ENCODE measurements at places on chromosomes 4 and X.

DNA sequence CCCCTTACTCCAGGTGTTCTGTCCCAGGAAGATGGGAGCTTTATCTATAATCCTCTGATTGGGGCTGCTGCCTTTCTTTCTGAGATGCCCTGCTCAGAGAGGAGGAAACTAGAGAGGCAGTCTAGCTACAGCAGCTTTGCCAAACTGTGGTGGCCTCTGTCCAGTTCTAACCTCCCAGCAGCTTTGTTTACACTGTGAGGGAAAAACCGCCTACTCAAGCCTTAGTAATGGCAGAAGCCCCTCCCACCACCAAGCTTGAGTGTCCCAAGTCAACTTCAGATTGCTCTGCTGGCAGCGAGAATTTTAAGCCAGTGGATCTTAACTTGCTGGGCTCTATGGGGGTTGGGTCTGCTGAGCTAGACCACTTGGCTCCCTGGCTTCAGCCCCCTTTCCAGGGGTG is 394.9 kb upstream of the PABPC5 start:
- no peak for DNase-seq

DNA sequence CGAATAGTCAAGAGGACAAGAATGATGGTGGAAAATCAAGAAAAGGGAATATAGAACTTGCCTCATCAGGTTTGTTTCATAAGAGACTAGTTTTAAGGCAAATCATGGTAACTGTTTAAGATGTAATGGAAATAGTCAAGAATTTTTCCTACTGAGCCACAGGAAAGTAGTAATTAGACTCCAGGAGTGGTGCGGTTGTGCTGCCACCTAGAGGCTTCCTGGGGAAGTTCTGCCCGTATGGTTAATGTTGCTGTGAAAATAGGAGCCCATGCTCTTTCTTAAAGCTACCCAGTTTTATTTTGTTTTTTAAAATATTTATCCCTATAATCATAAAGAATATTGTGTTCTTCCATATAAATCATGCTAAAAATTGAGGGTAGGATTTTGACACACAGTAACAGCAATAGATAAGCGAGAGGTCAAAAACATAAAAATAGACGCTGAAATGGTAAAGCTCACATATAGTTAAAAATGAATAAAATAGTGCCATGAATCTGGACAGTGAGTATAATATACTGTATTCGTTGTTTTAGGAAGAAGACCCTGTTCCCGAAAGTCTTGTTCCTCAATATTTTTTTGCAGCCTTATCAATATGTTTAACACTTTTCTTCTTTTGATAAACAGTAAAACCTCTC is 87.0 kb downstream of the PHOX2B start:
- peak; percentile 10 for DNase-seq

- DNase-seq, result no peak
Observed at GRCh38 chr4:186020793-186021407, 48.1 kb upstream of the TLR3 start.

GRCh38 chrX:110383414-110383813 is 24.8 kb downstream of the RTL9 start:
- DNase-seq, result no peak

DNA sequence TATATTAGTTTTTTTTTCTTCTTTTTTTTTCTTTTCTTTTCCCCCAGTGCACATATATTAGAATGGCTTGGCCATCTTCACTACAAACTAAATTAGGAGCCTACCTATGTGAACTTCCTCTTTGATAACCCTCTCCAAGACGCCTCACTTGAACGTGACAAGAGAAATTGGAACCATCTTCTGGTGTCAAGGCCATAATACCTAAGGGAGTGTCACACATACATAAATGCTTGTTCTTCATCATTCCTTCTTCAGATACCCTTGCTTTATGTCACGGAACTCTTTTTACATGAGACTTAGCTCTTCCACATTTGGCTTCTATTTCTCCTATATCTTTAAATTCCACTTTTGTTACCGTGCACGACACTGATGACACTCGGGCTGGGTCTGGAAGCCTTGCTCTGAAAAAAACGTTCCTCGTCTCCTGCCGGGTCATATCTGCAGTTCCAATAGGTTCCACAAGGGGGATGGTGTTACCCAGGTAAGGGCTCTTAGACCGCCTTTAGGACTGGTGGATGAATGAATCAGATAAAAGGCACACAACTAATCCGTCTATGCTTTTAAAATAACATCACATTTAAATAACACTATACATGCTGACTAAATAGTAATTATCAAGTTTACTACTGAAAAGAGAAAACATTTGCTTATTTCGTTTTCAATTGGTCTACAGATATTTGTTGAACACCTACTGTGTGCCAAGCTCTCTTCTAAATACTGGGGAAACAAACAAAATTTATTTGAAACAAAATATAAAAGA is 19.9 kb downstream of the DGAT2L6 start:
- DNase-seq, result peak; percentile 40

GRCh38 chrX:136112778-136113177 is 34.6 kb upstream of the FHL1 start:
- DNase-seq, result no peak

DNA sequence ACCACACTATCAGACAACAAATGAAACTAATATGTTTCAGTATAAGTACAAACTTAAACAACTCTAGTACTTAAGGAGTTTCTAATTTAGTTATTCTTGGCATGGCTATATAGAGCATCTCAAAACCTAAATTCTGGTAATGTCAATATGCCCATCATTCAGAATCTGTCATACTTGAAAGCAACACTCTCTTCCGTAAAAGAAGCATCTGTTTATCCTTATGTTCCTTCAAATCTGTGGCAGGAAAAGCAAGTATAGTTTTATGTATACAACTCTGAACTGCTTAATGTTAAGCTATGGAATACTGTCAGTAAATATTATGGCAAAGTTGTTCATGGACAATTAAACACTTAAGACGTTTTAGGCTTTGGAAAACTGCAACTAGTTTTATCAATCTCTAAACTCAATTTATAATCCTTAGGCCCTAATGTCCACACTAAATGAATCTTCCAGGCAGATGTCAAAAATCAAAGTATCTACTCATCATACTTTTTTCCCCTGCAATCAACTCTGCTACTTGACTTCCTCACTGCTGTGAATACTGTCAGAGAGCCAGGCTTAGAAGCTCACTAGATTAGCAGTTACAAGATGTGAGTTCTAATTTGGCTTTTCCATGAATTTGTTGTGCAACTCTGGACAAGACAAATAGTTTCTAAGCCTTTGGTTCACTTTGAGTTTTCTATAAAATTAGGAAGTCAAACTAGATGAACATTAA is 109.4 kb downstream of the SCLT1 start:
- no peak for DNase-seq

- DNase-seq, result peak; percentile 3
Observed at GRCh38 chrX:15170927-15171326, 99.0 kb downstream of the ASB9 start.

DNA sequence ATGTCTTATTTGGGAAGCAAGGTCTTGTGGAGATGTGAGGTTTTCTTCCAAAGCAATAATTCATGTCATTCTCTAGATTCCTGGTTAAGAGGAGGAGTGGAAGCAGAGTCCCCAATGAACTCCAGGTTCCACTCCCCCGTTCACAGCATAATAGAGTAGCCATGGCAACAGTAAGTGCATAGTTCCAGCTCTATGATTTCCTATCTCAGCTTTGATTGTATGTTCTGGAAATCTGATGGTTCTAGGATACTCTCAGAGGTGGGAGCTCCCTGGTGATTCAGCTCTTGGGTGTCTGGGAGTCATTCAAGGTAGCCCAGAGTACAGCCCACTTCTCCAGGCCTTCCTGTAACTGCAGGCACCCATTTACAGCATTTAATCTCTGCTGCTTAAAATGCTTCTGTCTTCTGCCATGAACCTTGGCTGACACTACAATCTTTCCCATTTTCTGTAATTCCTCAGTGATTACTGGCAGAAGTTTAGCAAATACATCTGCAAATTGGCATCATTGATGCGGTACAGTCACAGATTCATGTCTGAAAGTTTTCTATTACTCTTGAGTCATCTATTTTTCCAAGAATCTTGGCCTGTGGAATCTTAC is 242.0 kb downstream of the MAPK10 start:
- DNase-seq, result peak; percentile 28

- DNase-seq, result no peak
Observed at GRCh38 chr4:40908297-40908696, 158.5 kb downstream of the NSUN7 start.

GRCh38 chrX:22164770-22165388 is 107.8 kb upstream of the CBLL2 start:
- no peak for DNase-seq

DNA sequence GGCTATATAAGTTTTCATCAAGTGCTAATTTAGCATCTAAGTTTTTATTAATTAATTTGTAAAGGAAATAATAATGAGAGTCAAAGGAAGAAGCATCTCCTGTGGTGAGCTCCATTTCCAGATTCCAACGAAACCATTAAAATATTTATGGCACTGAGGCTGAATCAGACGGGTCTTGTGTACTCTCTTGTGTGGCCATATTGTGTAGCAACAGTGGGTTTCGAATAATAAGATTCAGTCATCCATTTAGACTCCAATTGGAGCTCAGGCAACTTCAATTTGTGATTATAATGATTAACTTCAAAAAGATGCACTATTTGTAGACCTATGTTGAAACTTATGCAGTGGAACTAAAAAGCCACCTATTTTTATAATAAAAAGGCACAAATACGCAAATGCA is 82.4 kb downstream of the SNCA start:
- no peak for DNase-seq

GRCh38 chr4:148305751-148306150 is 136.5 kb downstream of the NR3C2 start:
- DNase-seq, result no peak

- no peak for DNase-seq
Observed at GRCh38 chr4:5943561-5943960, 50.7 kb upstream of the CRMP1 start.

DNA sequence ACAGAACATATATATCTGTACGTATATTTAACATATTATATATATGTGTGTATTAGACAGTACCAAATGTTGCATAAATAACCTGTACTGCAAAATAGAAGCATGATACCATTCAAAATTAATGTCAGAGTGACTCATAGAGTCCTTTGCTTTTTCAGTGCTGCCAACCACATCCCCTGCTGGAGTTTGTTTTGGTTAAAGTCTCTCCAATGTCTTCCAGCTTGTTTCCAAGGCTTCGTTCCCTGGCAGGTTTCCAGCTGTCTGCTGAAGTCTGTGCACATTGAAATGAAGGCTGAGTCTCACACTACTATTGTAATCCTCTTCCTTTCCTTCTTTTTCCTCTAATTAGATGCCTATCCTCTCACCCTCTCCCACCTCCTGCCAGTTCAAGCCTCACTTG is 14.9 kb downstream of the NRK start:
- peak; percentile 6 for DNase-seq

GRCh38 chr4:142272452-142272851 is 573.6 kb downstream of the INPP4B start:
- no peak for DNase-seq

DNA sequence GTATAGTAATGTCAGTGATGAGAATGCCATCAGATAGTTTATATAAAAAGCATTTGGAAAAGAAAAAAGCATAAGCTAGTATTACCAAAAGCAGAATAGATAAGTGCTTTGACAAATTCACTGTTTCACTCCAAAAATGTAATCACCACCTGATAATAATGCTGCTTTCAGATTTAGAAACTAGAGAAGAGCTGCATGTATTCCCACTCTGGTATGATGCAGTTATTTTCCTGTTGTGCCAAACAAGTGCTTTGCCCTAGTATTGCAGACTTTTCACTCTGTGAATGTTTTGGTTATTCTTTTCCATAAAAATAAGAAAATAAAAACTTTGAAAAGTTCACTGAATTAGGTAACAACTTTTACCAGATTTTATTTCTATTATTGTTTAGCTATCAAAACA is 267.7 kb upstream of the TET2 start:
- DNase-seq, result no peak

All from large intestine (tissue), 12 donors.